Kidney (tissue), 22 donors: ENCODE measurements at places on chromosomes 11 and 22.

DNA sequence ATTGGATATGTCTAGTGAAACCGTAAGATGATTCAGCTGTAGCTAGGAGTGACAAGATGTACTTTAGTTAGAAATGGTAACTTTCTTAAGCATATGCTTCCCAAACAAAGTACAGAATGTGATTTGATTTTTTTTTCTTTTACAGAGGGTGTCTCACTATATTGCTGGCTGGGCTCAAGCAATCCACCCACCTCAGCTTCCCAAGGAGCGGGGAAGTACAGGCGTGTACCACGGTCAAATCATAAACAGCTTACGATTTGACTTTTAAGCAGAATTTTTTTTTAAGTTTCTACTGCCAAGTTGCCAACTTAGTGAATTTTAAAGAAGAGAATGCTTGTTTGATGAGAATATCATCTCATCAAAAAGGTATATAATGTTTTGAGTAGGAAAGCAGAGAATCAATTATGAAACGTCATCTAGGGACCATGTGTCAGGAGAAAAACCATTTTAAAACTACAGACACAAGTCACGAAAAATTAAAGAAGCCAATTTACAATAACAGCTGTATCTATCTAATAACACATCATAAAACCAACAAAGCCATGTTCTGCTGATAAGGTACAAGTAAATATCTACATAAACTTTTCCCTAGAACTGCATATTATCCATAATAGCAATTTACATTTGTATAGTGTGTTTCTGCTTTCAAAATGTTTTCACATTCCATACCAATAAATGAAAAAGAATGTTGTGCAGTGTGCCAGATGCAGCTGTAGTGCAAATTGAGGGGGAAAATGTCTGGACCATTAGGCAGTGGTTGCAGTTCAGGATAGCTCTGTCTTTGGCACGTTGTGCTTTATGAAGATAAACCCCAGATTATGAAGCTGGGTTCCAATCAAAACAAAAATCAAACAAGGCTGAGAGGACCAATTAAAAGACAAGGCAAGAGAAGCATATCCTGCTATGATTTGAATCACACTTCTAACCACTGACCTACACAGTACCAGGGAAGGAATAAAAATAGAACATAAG is 33.7 kb upstream of the USP47 start:
- no peak overlapping the region for H3K4me3 ChIP-seq
- no peaks in the 10 kb centered on the region for H3K4me1 ChIP-seq
- DNase-seq, result no peak
- H3K27me3 ChIP-seq, result no peaks in the 10 kb centered on the region
- H3K27ac ChIP-seq, result no peak overlapping the region

- no peaks in the 10 kb centered on the region for H3K36me3 ChIP-seq
- no peak for DNase-seq
- no peaks in the 10 kb centered on the region for H3K4me1 ChIP-seq
- no peaks in the 10 kb centered on the region for H3K27me3 ChIP-seq
Measured at GRCh38 chr22:49593509-49593908, 234.2 kb downstream of the BRD1 start.

DNA sequence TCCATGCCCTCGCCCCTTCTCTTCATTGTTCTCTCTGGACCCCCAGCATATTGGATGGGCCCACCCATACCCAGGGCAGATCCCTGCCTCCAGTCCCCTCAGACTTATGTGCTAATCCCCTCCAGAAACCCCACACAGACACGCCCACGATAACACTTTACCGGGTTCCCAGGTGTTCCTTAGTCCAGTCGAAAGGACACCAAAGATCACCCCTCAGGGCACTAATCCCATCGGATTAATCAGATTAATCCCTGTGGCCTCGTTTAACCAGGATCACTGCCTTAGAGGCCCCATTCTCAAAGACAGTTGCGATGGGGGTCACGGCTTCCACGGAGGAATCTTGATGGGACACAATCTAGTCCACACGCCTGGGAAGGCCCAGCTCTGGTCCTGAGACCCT is 80.8 kb downstream of the SHANK2 start:
- H3K4me1 ChIP-seq, result no peaks in the 10 kb centered on the region
- H3K4me3 ChIP-seq, result no peak overlapping the region
- no peak for DNase-seq
- H3K36me3 ChIP-seq, result no peaks in the 10 kb centered on the region

DNA sequence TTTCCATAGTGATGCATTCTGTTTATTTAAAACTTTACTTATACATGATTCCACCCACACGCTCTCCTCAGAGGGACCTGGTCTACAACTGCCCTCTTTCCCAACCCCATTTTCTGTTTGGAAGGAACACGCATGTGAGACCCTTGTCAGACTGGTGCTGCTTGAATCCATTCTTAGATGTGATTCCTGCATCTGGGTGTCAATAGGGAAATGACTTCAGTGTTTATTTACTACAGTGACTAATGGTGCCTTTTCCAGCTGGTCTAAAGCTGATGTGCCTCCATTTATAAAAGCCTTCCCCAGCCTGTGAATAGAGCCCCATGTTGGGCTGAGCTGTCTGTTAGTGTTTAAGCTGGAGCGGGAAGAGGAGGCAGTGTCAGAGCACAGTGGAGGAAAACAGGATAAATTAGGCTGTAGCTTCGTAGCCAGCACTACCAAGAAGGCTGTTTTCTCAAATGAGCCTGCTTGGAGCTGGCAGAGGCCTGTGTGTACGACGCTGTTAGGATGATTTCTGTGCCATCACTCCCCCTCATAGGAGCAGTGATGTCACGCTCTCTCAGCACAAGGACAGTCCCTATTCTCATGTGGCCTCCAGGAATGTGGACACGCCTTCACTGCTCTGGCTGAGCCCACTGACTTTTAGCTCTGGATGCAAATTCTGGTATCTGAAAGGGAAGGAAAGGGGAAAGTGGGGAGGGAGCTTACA is 18.9 kb upstream of the C11orf96 start:
- H3K27me3 ChIP-seq, result no peaks in the 10 kb centered on the region
- H3K36me3 ChIP-seq, result peaks cover 8% of the 10 kb centered on the region
- peaks cover 9% of the 10 kb centered on the region for H3K4me1 ChIP-seq
- H3K27ac ChIP-seq, result peak overlapping the region; percentile 66
- H3K4me3 ChIP-seq, result peak overlapping the region; percentile 4

- no peak overlapping the region for H3K4me3 ChIP-seq
- no peaks in the 10 kb centered on the region for H3K27me3 ChIP-seq
Measured at GRCh38 chr11:33718440-33718839, 17.8 kb downstream of the CD59 start.

DNA sequence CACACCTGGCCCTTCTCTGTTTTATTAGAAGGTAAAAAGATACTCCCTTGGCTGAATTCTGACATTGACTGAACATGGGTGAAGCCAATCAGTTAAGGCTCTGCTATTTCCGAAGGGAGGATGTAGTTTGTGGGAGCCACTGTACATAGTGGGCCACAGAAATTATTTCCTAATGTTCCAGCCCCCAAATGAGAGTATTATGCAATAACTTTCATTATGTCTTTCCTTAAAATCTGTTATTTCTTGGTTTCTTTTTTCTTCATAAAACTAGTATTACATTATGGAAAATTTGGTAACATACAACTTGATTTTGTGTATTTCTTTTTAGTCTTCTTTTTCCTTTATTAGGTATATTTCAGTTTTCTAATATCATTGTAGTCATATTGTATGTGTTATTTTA is 51.9 kb upstream of the EP300 start:
- H3K36me3 ChIP-seq, result no peaks in the 10 kb centered on the region
- H3K27me3 ChIP-seq, result no peaks in the 10 kb centered on the region
- no peak overlapping the region for H3K27ac ChIP-seq
- DNase-seq, result no peak
- H3K4me1 ChIP-seq, result no peaks in the 10 kb centered on the region

- no peak overlapping the region for H3K27ac ChIP-seq
- no peak overlapping the region for H3K4me3 ChIP-seq
- DNase-seq, result no peak
- H3K4me1 ChIP-seq, result peaks cover 2% of the 10 kb centered on the region
Measured at GRCh38 chr22:19696504-19697276, 17.6 kb upstream of the SEPTIN5 start.

GRCh38 chr11:38796281-38796680 is 2198.2 kb upstream of the RAG2 start:
- H3K4me1 ChIP-seq, result no peaks in the 10 kb centered on the region
- no peaks in the 10 kb centered on the region for H3K36me3 ChIP-seq
- H3K4me3 ChIP-seq, result no peak overlapping the region
- no peak overlapping the region for H3K27ac ChIP-seq
- DNase-seq, result no peak
- no peaks in the 10 kb centered on the region for H3K27me3 ChIP-seq

GRCh38 chr11:2382936-2383851 is 6.1 kb downstream of the CD81 start:
- H3K4me3 ChIP-seq, result peak overlapping the region; percentile 29
- H3K4me1 ChIP-seq, result peaks cover 73% of the 10 kb centered on the region
- peak overlapping the region; percentile 89 for H3K27ac ChIP-seq
- no peak for DNase-seq
- no peaks in the 10 kb centered on the region for H3K36me3 ChIP-seq
- H3K27me3 ChIP-seq, result no peaks in the 10 kb centered on the region

GRCh38 chr11:69954756-69955155 is 123.4 kb upstream of the ANO1 start:
- H3K4me1 ChIP-seq, result no peaks in the 10 kb centered on the region
- H3K27ac ChIP-seq, result no peak overlapping the region
- H3K4me3 ChIP-seq, result no peak overlapping the region
- no peak for DNase-seq
